ENCODE measurements at places on chromosomes 4 and X.

- DNase-seq = no peak
These were observed 17.9 kb upstream of the OGT start for GRCh38 chrX:71515038-71515396.

DNA sequence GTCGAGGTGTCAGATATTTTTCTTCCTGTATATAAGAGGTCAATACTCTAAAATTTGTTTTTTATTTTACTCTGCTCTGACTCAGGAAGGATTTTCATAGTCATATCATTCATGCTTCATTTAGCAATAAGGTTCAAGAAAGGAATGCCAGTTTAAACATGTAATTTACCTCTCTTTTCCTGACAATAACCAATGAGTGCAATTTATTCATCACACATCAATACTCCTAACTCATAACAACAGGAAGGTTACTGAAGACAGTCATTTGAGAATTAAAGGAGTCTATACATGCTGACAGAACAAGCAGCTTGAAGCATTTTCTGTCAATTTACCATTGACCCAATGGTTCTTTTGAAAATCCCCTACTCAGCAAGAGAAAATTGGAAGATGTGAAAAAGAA, 190.3 kb upstream of the RPS6KA3 start:
- no peak for DNase-seq

DNA sequence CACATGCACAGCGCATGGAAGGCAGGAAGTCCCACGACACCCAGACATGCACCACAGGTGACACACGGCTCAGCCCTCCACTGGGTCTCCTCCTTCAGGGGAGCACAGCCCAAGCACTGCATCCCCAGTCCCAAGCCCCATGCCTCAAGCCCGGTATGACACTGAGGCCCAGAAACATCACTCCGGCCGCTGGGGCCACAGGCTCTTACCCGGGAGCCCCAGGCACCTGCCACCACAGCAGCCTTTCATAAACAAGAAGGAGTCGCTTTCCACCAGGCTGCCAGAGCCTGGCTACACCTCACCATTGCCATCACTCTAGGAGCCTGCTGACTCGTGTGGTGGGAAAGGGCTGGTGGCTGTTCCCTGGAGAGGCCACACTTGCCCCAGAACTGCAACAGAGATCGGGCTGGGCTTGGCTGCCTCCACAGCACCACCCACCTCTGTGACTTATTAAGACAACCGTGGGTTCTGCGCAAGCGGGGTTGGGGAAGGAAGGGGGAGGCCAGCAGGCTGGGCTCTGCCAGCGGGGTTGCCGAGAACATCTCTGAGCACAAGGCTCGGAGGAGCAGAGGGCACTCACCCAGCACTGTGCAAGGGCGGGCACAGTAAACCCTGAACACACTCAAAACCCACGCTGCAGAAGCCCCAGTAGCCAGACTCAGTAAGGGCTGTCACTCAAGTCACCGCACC, 4.5 kb downstream of the HAUS7 start:
- DNase-seq = no peak

DNA sequence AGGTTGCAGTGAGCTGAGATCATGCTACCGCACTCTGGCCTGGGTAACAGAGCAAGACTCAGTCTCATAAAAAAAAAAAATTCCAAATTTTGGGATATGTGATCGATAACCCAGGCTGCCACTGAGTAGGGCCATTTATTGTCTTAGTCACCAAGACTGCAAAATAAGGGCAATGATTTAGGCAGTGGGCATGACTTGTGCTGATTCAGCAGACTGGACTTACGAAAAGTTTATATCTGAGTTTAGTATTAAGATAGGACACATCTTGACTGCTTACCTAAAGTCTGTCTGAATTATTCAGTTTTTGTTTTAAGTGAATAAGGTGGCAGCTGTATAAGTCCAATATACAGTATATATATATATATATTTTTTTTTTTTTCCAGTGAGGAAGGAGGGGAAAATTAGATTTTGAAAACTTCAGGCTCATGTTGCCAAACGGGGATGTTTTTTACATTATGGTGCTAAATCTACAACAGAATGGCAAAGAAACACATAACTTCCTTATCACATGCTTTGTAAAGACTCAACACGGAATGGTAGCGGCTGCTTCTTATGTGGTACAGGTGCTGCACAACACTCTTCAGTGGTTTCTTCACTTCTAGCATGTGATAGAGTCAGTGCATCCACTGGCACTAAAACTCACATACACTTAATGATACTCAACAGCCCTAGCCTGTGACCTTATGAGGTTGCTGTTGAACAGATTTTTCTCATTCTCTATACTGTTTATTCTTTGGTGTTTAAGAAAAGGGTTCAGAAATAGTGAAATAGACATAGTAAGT, 6.5 kb downstream of the TEX13D start:
- no peak for DNase-seq

GRCh38 chrX:16427668-16428067, 222.3 kb upstream of the S100G start:
- DNase-seq = no peak

DNA sequence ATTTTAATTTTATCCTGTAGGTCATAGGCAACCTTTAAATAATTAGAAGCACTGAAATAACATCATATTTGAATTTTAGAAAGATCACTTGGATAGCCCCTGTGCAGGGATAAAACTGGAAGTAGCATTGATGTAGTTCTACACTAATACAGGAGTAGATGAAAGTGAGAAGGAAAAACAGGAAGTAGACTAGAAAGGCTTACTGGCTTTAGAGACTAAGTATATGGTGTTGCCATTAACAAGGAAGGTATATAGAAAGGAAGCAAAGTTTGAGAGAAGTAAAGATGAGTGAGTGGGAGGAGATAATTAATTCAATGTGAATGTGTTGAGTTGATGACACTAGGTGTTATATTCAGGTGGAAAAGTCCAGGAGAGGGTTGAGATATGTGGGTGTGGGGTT, 73.1 kb upstream of the EPGN start:
- no peak for DNase-seq

DNA sequence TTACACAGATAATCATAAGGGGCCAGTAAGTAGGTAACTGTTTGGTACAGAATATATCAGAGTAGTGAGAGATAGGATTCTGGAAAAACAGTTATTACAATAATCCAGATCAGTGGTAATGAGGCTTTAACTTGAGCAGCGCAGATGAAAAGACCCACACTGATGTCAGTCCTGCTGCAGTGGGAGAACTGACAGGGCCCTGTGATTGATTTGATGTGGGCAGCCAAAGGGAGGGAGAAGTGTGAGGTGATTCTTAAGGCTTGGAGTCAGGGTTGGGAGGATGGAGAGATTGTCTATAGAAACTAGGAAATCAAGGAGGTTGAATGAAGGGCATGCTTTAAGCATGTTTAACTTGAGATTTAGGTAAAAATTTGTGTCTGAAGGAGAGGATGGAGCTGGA, 161.4 kb downstream of the VSIG4 start:
- no peak for DNase-seq

DNA sequence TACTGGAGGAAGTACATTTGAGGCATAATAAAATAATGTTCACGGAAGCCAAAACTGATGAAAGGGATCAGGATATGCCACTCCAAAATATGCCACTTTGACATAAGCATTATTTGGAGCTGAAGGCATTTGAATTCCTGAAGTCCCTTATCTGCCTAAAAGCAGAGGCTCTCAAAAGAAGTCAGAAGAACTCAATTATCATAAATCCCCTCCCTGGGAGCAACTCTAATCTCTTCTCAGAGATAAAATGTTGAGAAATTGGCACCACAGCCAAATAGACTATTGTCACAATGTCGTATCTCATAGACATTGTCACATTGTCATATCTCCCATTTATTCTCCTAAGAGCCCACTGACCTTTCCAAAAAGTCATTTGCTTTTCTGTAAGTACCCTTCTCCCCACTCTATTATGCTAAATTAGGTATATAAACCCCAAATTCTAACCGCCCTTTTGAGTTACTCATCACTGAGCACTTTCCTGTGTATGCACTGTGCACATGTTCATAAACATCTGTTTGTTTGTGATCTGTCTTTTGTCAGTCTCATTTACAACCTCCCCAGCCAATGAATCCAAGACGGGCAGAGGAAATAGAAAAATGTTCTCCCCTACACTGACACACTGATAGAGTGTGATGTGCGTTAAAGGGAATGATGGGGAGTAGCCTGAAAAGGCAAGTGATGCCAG, 78.5 kb upstream of the NAF1 start:
- DNase-seq = no peak

- DNase-seq = no peak
These were observed 473.0 kb upstream of the NWD2 start for GRCh38 chr4:36771411-36772153.

DNA sequence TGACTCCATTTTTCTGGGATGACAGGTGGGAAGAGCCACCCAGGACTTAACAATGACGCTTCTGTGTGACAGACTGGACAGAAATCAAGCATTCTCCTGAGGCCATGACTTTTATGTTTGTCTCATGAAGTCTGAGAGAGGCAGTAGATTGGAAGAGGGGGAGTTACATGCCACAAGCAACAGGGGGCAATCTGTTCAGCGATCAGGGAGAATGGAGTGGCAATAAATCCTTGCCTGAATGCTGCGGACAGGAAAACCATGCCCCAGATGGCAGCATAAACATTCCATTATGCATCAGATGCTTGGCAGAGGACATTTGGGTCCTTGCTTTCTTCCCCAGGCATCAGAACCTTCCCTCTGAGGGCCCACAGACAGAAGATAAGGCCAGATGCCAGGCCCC, 312.4 kb upstream of the DIPK2B start:
- DNase-seq = no peak

DNA sequence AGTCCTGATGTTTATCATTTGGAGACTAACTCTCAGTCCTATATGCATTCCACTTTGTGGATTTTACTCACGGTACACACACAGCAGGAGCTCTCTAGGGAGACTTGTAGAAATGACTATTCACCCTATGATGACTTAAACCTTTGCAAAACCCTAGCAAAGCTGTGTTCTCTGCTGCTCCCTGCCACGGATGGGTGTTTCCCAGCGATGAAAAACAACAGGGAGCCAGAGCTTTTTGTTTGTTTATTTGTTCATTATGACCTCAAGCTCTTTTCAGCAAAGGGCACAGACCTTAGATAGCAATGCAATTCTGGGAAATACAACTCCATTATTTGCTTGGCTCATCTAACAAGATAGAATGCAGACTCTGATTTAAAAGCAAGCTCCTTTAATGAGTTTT, 156.6 kb downstream of the GRIA3 start:
- DNase-seq = no peak

- DNase-seq = no peak
These were observed 16.1 kb upstream of the CRMP1 start for GRCh38 chr4:5908876-5909427.

DNA sequence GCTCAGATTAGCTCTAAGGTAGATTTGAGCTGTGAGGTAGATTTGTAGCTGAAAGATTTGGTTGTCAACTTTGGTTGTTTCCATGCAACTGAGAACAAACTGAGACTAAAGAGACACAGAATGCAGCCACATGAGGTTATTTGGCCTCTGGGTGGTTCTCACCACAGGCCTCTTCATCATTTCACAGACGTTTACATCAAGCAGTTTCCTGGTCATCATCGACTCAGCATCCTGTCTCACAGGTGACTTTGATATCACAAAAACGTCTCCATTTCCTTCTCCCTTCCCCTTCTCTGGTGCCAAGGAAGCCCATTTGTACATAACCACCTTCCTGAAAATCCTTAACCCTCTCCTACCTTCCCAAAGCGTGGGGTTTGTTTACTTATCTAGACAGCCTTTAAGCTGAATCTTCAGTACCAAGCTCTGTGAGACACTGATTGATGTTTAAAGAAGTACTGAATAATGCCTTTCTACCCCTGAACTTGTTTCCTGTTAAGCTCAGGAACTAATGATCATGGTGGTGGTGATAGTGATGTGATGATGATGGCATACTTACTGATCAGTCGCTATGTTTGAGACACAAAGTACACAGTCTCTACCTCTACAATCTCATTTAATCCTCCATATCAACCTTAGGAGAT, 81.9 kb downstream of the FAM114A1 start:
- DNase-seq = no peak

GRCh38 chr4:26033389-26033788, 119.4 kb downstream of the SMIM20 start:
- DNase-seq = no peak

GRCh38 chrX:47611489-47611888, 8.2 kb downstream of the SYN1 start:
- DNase-seq = no peak

DNA sequence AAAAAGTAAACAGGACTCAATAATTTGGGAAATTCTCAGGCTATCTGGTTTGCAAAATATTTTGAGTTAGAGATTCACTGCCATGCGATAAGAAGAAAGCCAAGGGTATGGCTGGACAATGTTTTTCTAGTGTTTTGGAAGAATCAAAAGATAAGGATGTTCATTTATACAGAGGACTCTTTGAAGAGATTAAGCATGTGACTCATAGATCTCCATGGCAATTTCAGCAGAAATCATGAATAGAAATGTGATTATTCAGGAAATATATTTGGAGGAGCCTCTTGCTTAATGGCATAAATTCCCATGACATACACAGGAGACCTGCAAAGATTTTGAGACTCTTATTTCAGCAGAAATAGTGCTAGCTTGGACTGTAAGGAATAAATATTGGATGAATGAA, 16.7 kb upstream of the FRAS1 start:
- no peak for DNase-seq

GRCh38 chrX:44071070-44071645, 98.0 kb upstream of the NDP start:
- DNase-seq = no peak

DNA sequence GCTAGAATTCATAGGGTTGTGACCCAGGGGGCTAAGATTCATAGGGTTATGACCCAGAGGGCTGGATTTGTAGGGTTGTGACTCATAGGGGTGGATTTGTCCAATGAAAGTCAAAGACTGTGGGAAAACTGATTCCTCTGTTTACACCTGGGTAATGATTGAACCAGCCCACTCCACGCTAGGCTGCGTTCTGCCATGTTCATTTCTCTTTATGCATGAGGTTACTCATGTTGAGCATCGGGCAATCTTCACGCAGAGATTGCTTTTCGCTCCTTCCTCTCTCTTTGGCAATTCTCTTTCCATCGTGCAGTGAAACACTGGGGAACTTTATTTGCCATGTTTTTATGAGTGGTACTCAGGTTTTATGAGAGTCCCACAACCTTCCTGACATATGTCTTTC, 127.8 kb downstream of the CRLF2 start:
- DNase-seq = no peak

DNA sequence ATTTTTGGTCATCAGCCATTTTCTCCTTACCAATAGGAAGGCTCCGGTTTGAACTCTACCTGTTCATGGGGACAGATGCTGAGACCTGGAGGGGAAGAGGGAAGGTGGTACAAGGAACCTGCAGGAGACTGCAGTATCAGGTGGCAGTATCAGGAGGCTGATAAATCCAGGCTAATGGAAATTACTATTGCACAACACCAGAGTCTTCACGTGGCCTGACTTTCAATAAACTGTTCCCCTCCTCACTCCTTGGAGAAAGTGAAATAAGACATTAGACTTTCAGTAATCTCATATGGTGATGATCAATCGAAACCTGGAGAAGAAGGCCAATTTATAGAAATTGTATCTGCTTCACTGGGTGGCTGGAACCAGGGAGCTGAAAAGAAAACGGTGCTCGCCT, 46.2 kb upstream of the BCOR start:
- DNase-seq = no peak

- DNase-seq = no peak
These were observed 494.5 kb downstream of the BCOR start for GRCh38 chrX:39603230-39603629.
